Breast epithelium (tissue), 4 donors: ENCODE measurements at places on chromosomes 3 and 15. TPM values are rescaled to one million over a fixed set of nuclear protein-coding genes. Genes with fewer than 3 reads are reported as not detected.

BOC gene
- total RNA-seq: 48.8 TPM

ZNF80 gene
- total RNA-seq: 0.33 TPM

UNC13C gene
- 0.32 TPM for total RNA-seq

SPTSSB gene
- 0.16 TPM for total RNA-seq

PLIN1 gene
- total RNA-seq: 132 TPM

CCDC13 gene
- total RNA-seq: 2.3 TPM

SPESP1 gene
- total RNA-seq: 7.9 TPM
